ENCODE measurements at places on chromosomes 5 and 9.

DNA sequence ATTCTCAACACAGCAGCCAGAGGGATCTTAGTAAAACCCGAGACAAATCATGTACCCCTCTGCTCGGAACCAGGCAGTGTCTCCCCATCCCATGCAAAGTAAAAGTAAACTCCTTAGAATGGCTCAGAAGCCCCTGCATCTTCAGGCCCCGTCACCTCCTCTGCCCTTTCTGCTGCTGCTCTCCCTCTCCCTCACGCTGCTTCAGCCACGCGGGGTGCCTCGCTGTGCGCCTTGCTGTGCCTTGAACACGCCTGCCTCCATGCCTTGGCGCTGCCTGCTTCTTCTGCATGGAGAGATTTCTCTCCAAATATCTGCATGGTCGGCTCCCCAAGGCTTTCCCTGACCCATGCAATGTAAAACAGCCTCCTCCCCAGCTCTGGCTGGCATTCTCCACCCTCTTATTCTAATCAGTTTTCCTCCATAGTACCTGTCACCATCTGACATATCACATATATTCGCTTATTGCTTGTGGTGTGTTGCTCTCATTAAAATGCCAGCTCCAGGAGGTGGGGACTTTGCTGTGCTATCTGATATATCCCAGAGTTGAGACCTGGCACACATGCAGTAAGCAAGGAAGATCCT lies 8.0 kb downstream of the GPRIN1 start:
- DNase-seq = no peak

DNA sequence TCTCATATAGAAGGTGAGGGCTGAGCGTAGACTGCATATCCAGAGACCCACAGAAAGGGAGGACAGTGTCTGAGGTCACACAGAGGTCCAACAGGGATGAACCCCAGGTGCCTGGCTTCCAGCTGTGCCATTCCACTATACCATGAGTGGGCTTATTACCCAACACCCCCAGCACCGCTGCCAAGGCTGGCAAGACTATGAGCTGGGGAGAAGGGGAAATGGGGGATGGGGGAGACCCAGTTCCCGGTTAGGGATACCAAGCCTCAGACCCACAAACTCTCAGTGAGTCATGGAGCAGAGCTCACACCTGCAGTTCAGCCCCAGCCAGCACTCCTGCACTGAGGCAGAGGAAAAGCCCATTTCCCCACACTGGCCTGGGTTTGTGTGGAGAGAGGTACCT lies 106.4 kb downstream of the PSD2 start:
- DNase-seq = no peak

- DNase-seq = no peak
Measured at GRCh38 chr9:97905228-97905627, 17.1 kb downstream of the TRMO start.

- DNase-seq = no peak
Measured at GRCh38 chr5:15737871-15738664, 238.1 kb downstream of the FBXL7 start.

- DNase-seq = no peak
Measured at GRCh38 chr9:105883847-105884246, 189.5 kb downstream of the TMEM38B start.

DNA sequence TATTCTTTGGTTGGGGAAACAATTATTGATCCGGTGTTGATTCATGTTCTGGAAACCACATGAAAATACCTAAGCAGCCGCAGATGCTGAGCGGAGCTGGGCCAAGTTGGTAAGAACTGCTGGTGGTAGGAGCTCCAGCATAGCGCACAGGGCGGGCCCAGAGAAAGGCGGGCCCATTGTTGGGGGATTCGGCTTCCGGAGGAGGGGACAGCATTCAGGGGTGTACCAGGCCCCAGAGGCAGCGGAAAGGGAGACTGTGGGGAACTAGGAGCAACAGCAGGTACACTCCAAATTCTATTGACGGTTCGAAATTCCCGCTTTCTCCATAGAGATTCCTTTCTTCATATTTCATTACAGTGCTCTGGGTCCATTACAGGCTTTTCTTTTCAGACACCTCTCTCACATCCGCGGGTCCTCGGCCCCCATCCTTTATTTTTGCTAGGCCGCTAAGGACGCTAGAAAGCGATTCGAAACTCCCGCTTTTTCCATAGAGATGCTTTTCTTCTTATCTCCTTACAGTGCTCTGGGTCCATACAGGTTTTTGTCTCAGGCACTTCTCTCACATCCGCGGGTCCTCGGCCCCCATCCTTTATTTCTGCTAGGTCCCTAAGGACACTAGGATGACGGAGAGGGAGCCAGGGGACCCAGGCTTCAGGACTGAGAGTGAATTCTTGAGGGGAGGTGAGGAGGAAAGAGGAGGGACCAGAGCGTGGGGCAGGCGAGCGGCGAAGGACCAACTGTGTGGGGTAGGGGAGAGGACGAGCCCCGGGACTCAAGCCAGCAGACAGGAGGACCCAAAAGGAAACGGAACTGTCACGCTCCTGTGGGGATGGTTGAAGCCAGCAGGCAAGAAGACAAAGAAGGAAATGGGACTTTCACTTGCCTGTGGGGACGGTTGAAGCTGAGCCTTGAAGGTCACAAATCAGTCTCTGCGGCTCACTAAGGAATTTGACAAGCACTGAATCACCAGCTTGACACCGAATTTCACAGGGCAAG lies at the start of gene CCDC152:
Gene CCDC152, plus strand, starts transcription at position 213 of the 996 bp plus-strand sequence. CDS start 2,304 bp downstream, outside the sequence.
- DNase-seq = no peak

DNA sequence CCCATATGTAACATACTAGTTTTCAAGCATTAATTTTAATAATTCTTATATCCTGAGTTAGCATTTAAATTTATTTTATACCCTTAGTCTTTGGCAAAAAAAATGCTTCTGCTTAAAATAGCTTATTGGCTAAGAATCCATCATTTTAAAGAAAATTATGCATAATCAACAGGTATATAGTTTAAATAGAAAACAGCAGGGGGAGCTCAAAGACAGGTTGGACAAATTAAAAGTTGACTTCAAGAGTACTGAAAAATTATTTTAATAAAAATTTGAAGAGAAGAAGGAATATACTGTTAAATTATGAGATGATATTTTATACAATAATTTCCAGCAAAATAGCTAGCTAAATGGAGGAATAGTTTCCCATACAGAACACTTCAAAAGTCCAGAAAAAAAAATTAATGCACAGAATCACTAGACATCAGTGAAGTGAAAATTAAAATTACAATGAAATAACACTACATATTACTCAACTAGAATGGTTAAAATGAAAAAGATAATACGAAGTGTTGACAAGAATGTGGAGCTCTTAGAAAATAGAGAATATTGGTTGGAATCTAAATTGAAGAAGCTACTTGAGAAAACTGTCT lies 387.1 kb downstream of the PDE4D start:
- no peak for DNase-seq

GRCh38 chr5:57902095-57902494 lies 419.5 kb upstream of the ACTBL2 start:
- no peak for DNase-seq

DNA sequence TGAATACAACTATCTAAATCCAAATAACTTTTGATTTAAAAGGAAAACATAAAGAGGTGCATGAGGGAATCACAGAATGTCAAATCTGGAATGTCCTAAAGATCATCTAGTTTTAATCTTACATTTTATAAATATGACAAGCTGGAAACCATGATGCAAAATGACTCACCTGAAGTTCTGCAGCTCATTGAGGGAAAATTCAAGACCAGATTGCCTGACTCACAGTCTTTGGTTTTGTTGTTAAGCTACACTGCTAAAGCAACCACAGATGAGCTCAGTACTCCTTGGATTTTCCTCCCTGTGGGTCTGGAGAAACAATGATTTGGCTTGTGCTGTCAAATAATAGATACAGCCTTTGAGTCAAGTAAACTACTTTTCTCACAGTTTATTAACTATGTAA lies 19.1 kb upstream of the EDIL3 start:
- no peak for DNase-seq

DNA sequence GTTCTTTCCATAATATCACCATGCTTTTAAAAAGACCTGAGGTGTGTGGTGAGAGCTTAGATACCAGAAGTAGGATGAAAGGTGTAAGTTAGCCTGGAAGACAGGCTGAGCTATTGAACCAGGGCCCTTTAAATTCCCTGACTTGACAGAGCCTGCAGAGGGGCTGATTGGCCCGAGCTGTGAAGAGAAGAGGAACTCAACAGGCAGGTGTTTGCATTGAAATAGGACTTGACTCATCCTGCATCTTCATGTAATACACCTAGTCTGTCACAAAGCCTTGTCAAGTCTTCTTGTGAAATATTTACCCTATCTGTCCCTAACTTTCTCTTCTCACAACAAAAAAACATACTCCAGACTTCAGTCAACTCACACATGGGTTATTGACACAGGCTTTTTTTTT lies 16.6 kb upstream of the ANP32B start:
- DNase-seq = no peak

DNA sequence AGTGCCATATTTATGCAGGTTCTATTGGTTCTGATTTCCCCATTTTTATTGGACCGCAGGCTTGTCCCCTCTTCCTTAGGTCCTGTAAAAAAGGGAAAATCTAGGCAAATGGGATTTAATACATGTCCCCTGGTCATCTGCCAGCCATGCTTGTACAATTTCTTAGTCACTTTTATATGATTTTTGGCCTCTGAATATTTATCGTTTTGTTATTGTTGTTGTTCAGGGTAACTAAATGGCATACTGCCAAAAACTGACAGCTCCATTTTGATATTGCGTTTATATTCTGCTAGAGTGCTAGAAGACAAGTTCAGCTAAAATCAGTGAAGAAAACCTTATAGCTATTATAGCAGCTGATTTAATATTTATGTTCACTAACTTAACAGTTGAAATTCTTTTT lies 770.2 kb upstream of the FAM174A start:
- DNase-seq = no peak

DNA sequence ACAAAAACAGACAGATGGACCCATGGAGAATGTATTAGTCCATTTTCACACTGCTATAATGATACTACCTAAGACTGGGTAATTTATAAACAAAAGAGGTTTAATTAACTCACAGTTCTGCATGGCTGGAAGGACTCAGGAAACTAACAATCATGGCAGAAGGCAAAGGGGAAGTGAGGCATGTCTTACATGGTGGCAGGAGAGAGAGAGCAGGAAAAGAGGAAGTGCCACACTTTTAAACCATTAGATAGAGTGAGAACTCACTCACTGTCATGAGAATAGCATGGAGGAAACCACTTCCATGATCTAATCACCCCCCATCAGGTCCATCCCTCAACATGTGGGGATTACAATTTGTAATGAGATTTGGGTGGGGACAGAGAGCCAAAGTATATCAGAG lies 808.9 kb downstream of the CDH12 start:
- DNase-seq = no peak

GRCh38 chr5:130571076-130571475 lies 594.0 kb downstream of the HINT1 start:
- DNase-seq = no peak

DNA sequence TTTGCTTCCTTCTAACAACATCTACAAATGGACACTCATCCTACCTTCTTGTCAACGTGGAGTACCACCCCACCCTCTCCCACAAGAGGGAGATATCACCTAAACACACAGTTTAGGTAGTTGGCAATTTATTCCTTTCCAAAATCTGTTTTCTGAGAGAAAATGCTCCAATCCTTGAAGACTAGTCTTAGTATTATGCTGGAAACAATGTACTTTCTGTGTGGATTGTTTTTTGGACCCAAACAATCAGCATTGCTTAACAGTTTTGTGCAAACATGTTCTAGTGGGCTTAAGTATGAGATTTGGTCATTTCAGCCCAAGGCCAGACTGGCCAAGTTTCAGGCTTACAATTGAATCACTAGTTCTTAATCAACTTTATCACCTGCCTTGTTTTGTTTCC lies 359.1 kb downstream of the ARHGEF28 start:
- no peak for DNase-seq

- DNase-seq = no peak
Measured at GRCh38 chr5:144187699-144188294, 17.1 kb downstream of the KCTD16 start.

DNA sequence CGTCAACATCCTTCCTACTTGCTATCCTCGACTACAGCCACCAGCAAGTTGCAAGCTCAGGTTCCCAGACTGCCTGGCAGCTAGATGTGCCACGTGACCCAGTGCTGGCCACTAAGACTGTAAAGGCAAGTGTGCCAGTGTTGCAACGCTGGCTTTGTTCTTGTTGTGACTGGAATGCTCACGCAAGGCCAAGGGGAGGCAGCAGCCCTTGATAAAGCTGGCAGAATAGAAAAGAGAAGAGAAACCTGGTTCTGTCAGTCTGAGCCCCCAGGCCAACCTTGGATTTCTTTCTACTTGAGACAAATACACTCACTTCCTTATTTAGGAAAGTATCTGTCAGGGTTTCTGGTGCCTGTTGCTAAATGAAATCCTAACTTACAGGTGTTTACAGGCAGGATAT lies 113.0 kb downstream of the KLHL3 start:
- no peak for DNase-seq

DNA sequence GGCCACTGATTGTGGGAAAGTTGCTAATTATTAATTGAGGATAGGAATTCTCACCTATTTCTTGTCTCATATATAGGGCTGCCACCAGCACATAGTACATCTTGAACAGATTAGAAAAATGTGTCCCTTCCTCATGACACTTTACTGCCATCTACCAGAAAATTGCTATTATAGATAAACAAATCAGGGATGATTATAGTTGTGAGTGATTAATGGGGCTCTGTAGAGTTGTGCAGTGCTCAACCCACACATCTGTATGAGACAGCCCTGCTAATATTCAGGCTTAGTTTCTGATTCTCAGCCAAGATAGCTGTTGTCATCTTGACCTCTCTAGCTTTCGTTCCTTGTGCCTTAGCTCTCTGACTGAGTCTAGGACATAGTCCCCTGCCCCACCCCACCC lies 373.3 kb downstream of the TLE4 start:
- no peak for DNase-seq

DNA sequence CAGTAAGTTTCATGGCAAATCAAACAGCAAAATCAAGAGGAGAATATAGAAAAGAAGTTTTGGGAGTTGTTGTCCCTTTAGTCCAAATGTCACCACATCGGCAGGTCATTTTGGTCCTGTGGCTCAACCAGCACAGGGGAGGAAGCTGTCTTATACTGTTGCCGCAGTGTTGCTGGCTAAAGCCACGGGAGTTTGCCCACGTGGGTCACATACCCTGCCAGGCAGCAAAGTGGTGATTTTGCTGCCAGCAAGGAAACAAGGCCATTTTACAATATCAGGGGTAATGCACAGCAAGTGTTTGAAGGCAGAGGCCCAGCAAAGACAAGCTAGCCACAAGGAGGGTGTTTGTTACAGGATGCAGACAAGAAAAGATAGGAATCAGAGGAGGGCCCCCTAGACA lies 14.5 kb downstream of the GABRA6 start:
- no peak for DNase-seq

GRCh38 chr9:76459694-76460635 lies 983 bp downstream of the GCNT1 start:
- peak; percentile 21 for DNase-seq
